ENCODE measurements at places on chromosomes 2 and 18.
A peak's percentile ranks its signal among the peaks of the same experiment; 100 is the strongest.

DNA sequence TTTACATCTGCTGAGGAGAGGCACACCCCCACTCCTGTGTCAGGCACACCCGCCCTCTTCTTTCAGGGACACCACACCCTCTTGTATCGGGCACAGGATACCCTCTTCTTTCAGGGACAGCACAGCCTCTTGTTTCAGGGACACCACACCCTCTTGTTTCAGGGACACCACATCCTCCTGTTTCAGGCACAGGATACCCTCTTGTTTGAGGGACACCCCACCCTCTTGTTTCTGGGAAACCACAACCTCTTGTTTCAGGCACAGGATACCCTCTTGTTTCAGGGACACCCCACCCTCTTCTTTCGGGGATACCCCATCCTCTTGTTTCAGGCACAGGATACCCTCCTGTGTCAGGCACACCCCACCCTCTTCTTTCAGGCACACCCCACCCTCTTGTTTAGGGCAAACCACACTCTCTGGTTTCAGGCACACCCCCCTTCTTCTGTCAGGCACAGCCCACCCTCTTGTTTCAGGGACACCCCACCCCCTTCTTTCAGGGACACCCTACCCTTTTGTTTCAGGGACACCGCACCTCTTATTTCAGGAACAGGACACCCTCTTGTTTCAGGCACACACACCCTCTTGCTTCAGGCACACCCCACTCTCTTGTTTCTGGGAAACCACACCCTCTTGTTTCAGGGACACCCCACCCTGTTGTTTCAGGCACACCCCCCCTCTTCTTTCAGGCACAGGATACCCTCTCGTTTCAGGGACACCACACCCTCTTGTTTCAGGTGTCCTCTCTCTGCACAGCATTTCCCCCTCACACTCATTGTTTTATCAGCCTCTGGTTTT, 96.2 kb downstream of the TPO start:
- peak; percentile 72 for DNase-seq

DNA sequence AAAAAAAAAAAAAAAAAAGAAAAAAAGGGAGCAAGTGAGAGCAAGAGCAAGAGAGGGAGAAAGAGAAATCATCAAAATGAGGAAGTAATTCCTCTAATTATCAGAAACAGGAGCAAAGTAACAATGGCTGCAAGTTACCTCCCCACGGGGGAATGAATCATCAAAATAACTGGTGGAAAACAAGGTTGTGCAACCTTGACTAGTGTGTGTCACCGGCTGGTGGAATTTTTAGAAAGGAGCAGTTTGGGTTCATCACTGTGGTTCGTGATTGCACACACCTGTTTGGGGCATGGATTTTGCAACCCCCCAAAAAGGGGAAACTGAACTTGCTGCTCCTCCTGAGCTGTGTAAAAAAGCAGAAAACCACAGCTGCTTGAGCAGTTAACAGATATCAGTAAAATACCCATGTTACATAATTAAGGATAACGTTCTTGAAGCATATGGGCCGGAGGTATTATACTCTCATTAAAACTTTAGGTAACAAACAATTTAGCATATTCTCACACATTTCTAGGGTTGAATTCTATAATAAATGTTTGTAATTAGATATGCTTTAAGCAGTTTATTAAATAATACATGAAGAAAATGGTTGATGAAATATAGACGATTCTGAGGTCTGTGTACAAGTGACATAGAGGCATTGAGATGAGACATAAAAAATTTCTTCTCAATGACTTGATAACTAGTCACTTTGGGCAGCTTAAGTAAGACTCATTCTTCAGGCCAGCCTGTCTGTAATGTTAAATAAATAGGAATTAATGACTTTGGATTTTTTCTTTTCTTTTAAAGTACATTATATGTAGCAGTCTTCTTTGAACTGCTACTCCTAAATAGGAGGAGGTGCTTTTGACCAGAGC, 184.2 kb upstream of the ZEB2 start:
- DNase-seq, result no peak

DNA sequence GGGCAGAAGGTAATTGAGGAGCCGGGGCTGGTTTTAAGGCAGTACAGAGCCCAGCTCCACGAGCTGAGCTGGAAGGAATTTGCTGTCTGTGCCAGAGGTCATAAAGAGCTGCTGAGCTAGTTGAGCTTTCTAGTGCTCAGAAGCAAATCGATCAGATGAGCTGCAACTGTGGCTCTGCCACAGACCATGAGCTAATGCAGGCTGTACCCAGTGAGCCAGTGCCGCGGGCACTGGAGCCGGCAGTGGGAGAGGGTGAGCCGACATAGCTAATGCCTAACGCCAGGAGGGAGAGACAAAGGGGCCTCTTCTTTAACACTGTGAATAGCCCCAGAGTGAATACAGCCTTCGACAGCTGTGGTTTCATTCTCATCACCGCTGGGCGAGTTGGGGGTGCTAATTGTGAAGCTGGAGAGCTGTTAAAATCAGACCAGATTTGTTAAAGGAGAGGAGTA, 410.1 kb upstream of the TCF4 start:
- DNase-seq, result no peak

DNA sequence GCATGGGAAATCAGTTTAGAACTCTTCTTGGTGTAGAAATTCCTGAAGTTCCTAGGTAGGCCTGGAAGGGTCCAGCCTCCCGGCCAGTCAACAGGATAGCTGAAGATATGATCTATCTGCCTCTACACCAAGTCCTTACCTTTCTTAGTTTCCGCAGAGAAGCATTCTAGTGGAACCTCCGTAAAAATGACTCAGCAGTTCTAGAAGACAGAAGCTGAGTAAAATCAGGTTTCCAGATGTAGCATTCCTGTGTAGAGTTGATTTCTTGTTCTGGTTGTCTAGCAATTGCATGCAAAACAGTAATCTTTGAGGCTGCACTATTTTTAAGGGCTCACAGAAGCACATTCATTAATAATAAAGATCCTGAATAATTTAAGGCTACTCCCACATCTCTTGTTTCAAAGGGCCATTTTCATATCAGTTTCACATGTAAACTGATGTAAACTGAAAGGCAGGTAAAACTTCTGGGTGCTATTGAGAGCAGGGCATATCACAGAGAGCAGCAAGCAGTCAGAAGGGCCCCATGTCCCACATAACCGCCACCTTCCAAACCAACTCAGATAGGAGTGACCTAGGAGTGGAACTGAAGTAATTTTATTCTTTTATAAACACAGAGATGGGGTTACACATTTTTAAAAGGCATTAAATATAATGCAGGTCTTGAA, 3.2 kb upstream of the DYTN start:
- no peak for DNase-seq

GRCh38 chr18:22284581-22285360, 115.4 kb downstream of the GATA6 start:
- no peak for DNase-seq

- no peak for DNase-seq
Observed at GRCh38 chr18:40685219-40685618, 1269.8 kb upstream of the PIK3C3 start.

DNA sequence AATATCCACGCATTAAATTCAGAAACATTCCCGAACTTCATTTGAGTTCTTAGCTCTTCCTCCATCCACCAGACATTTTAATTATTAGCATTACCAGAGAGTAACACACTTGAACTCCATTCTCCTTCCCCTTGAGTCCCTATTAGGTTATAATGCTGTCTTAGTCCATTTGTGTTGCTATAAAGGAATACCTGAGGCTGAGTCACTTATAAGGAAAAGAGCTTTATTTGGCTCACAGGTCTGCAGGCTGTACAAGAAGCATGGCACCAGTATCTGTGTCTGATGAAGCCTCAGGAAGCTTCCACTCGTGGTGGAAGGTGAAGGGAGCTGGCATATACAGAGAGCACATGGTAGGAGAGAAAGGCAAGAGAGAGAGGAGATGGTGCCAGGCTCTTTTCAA, 25.4 kb downstream of the TBC1D8 start:
- DNase-seq, result no peak

DNA sequence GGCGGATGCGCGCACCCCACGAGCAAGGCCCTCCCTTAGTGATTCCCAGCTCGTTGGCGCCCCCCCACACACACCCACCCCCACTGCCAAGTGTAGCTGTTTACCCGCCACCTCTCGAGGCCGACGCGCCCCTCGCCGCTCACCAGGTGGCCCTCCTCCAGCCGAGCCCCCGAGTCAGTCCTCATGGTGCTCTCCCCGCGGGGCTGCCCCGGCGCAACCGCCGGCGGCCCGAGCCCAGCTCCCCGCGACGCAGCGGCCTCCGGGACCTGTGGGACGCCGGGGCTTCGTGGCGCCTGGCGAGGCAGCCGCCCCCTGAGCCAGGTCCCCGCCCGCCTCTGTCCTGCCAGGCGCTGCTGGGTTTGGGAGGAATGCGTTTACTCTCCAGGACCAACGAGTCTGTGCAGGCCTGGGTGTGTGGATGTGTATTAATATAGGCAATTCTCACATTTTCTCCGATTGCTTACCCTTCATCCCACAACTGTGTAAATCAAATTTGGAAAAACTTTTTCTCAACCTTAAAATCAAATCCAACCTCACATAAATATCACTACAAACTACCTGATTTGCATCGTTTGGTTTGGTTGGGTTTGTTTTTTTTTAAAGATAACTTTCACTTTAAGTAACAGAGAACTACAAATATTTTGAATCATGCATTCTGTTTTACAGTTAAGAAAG, at the start of gene TMEM237:
Gene TMEM237 (minus strand): TSS at position 288 of the 675 bp plus-strand sequence. CDS start 103 bp downstream, at position 185.
- DNase-seq, result peak; percentile 64

- DNase-seq, result peak; percentile 85
Observed at GRCh38 chr2:113248997-113249770, 29.5 kb downstream of the PAX8 start.

- peak; percentile 5 for DNase-seq
Observed at GRCh38 chr2:109382951-109383350, 230.8 kb downstream of the SEPTIN10 start.

DNA sequence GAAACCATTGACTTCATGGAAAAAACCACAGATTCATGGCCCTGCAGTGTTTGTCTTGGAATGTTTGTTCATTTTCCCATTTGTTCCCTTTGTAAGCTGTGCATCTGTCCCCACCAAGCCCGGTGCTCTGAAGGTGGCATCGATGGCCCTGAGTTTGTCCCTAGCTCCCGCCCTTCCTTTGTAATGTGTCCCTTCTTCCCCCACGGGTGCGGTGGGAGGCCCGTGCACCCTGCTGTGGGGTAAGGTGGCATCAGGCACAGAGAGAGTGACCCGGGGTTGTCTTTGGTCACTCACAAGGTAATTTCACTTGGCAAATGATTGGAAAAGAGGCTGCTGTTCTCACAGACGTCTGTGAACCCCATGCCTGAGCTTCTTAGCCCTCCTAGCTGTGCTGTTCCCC, 28.7 kb downstream of the KLHL29 start:
- DNase-seq, result no peak

DNA sequence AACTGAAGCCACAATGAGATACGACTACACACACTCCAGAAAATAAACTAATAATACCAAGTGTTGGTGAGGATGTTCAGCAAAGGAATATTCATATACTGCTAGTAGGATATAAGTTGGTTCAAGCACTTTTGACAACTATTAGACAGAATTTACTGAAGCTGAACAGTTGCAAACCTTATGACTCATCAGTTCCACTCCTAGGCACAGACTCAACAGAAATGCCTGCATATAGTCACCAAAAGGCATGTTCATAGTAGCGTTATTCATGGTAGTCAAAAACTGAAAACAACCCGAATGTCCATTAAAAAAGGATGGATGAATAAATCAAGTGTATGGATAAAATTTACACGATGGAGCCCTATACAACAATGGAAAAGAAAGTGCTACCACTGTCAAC, 232.0 kb downstream of the ANAPC1 start:
- DNase-seq, result no peak

DNA sequence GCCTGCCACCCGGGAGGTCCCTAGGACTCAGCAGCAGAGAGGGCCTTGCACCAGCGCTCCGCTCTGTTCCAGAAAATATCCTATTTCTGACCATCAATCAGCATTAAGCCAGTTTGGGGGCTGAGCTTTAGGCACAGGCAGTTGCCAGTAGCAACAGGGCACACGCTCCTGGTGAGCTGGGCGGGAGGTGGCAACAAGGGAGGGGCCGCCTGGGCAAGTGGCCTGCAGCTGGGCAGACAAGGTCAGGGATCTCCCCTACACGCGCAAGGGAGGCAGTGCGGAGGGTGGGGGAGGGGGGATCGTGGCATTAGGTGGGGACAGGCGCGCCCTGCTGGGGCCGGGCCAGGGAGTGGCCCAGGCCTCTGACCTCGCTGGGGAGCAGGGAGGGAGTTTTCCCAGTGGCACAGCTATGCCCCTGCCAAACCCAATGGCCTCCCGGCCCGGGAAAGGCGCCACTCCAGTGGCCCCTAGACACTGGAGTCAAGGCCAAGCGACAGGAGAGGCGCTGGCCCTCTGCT, 302.8 kb downstream of the NCKAP5 start:
- DNase-seq, result no peak

GRCh38 chr2:210460322-210461227, 16.0 kb downstream of the LANCL1 start:
- DNase-seq, result no peak
